NAMALWA (cell line): ENCODE measurements at places on chromosomes 1 and 21.

DNA sequence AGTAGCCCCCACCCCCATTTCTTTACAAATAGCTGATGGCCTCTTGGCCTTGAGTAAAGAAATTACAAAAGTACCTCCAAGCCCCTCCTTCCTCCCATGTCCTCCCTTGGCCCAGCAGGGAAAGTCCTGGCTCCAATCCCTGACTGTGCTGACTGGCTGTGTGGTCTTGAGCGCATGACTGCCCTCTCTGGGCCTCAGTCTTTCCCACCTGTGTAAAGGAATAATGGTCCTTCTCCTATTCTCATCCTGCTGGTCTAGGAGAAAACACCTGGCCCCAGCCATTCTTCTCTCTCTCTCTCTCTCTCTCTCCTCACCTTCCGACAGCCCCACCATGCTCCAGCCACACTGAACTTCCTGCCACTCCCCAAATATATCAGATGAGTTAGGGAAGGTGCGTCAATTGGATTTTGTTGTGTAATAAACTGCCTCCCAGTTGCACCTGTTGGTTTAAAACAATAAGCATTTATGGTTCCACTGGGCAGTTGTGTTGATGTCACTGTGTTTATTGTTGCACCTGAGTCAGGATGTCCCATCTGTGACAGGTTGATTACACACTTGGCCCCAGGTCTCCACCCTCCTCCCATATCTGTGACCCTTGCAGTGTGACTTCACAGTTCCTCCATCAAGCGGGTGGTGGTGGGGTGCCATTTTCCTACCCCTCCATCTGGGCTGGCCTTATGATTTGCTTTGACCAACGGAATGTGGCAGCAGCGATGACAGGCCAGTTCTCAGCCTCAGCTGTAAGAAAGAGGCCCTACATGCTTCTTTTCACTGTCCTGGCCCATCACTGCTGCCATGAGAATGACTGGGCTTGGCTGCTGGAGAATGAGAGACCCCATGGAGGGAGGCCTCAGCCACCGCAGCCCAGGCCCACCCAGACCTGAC, 22.3 kb upstream of the LRP8 start:
- DNase-seq, result no peak

- DNase-seq, result no peak
Measured at GRCh38 chr1:18007391-18008041, 100.1 kb upstream of the IGSF21 start.

GRCh38 chr1:180000575-180000974, 46.0 kb downstream of the CEP350 start:
- no peak for DNase-seq

- no peak for DNase-seq
Measured at GRCh38 chr1:28501925-28502324, 3.9 kb upstream of the RCC1 start.

DNA sequence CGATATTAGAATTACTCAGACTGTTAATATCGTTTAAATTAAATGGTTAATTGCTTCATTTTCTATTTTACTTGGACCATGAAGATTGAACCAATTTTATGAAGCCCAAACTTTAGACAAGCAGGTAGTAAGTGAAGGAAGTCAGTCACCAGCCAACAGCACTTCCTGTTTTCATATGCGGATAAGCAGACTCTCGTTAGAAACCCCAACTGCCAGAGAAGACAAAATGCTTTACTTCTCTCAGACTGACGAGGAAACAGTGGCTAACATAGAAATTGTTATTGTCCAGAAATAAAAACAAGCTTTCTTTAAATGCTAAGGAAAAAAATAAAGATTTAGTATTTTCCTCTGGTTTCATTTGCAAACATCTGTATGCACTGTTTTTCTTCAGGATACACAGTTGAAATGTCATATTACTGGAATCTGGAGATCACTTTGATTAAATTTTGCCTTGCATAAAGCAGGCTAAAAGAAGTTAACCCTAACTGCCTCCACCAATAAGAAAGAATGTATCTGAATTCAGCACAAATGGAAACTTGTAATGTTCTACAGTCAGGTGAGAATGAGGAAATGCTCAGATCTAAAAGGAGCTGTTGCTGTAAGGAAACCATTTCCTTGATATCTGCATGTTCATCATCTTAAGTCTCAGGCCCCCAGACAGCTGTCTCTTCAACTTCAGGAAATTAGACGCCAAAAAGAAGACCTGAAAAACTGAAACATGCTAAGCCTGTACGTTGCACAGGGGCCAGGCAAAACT, 129.8 kb upstream of the SAMSN1 start:
- DNase-seq, result peak; percentile 81

DNA sequence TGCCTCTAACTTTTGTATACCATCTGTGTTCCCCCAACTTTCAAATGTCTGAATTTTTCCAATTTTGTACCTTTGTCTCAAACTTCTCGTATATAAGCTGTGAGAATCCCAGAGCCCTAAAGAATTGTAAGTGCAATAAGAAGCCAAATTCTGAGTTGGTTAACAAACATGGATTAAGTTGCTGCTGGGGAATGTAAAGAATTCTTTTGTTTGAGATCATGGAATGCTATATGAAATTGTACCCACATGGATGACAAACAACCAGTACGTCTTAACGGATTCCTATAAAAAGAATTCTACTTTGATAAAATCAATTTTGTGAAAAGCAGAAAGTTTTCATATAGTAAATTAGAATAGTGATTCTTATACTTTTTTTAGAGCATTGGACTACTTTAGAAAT, 72.4 kb upstream of the CYP2J2 start:
- no peak for DNase-seq

- no peak for DNase-seq
Measured at GRCh38 chr1:231013391-231014015, 26.6 kb downstream of the FAM89A start.

DNA sequence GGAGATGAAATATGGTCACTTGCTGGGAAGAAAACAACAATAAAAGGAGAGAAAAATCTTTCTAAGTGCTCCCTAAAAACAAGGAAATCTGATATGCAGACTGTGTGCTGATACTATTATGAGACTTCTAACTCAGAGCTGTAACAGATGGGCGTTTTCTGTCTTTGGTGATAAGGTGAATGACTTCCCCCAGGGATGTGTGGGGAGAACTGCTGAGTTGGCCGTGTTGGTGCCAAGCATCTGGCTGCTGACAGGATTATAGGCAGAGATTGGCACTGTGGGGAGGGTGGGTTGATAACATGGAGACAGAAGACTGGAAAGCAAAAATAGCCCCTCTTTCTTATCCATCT, 438.5 kb upstream of the PLXNA2 start:
- no peak for DNase-seq

GRCh38 chr1:76826072-76826845, 41.0 kb upstream of the ST6GALNAC5 start:
- no peak for DNase-seq

DNA sequence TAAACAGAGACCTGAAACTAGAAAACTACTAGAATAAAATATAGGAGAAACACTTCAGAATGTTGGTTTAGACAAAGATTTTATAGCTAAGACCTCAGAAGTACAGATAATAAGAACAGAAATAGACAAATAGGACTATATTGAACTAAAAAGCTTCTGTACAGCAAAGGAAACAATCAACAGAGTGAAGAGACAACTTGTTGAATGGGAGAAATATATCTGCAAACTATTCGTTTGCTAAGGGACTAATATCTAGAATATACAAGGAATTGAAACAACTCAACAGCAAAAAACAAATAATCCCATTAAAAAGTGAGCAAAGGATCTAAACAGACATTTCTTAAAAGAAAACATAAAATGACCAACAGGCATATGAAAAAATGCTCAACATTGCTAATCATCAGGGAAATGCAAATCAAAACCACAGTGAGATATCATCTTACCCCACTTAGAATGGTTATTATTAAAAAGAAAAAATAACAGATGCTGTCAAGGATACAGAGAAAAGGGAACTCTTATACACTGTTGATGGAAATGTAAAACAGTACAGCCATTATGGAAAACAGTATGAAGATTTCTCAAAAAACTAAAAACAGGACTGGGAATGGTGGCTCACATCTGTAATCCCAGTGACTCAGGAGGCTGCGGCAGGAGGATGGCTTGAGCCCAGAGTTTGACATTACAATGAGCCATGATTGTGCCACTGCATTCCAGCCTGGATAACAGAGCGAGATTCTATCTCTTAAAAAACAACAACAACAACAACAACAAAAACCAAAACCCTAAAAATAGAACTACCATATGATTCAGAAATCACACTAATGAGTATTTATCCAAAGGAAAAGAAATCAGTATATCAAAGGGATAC, 37.3 kb upstream of the ZSWIM5 start:
- DNase-seq, result no peak

DNA sequence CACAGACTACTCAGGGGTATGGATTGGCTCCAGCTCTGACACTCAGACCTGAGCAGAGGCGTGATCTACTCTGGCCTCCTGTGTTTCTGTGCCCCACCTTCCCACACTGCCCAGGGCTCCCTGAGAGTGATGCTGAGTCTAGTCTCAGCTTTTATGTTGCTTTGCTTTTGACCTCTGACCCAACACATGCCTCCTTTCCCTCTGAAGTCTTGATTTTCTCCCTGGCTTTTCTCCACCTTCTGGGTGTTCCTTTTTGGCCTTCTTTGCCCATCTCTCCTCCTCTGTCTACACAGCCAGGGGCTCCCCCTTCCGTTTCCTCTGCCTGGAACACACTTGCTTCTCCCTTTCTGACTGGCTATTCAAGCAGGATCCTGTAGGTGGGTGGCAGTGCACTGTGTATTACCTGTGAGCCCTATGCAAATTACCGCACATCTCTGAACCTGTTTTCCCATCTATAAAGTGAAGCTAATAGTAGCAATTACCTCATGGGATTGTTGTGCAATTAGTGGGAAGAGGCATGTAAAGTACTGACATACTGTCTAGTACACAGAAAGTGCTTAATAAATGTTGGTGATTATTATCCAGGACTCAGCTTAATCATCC, 13.7 kb upstream of the MEX3A start:
- no peak for DNase-seq

GRCh38 chr1:6776895-6777294, 8.4 kb upstream of the CAMTA1 start:
- peak; percentile 45 for DNase-seq

- peak; percentile 9 for DNase-seq
Measured at GRCh38 chr1:232597721-232598120, 32.2 kb downstream of the SIPA1L2 start.

- no peak for DNase-seq
Measured at GRCh38 chr1:15261155-15262002, 14.4 kb downstream of the FHAD1 start.

GRCh38 chr21:34080710-34081109, 7.3 kb downstream of the MRPS6 start:
- no peak for DNase-seq

GRCh38 chr21:46500224-46500861, 41.7 kb downstream of the DIP2A start:
- no peak for DNase-seq

DNA sequence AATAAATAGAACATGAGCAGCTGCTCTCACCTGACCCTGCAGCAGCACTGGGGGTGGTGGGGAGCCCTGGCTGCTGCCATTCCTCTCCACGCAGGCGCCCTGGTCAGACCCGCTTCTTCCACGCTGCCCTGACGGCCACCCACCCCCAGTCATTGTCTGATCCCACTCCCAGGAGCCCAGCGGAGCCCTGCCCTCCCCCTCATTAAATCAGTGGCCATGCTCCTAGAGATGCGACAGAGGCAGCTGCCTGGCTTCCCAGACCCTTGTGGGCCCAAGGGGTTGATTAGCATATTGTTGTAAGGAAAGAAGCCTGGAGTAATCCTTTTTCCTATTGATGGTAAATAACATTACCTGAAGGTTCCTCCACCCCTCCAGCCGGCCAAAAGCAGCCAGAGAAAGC, 301.5 kb downstream of the RRAGC start:
- DNase-seq, result no peak

GRCh38 chr1:56056438-56057287, 522.7 kb downstream of the PLPP3 start:
- no peak for DNase-seq

DNA sequence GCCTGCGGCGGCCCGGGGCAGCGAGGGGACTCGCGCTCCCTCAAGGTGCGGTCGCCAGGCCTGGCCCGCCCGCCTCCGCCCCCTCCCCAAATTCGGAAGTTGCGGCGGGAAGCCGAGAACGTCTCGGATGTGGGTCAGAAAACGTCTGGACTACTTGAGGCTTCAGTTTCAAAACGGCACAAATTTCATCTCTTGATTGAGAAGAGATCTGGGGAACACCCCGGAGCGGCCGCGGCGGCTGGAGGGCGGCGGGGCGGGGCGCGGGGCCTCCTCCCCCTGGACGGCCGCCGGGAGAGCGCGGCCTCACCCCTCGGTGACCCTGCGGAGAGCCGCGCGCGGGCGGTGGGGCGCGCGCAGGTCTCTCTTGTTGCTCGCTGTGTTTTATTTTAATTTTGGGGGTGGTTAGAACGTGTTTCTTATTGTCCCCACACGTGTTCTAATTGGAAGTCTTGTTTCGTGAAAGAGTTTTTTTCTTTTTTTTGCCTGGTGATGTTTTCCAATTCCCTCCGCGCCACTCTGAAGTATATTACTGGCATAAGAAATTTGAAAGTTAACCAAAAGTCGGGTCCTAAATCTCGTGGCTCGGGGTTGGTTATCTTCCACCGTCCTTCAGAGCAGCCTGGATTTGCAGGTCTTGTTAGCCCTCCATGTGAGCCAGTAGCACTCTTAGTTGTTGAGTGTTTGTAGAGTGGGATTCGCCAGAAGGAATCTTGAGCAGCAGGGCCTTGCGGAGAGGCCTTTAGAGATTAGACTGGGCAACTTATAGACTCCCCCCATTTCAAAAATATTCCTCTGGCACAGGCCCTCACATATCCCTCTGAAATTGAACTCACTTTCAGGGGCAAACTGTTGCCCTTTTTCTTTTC, 749 bp downstream of the PCBP3 start:
- no peak for DNase-seq

DNA sequence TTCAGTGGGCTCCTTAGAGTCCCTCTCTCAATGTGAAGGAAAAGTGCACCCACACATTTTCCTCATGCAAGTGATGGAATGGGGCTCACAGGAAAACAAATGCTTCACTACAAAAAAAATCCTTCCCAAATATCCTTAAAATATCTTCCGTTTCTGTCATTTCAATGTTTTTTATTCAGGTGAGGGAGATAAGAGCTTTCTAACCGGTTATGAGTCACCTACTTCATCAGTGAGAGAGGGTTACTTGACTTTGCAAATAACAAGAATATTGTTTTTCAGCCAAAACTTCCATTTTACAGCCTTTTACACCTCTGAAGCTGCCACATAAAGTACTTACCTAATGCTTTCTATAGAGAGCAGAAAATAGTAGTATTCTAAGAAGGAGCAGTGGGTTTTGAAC, 98.3 kb upstream of the CD55 start:
- no peak for DNase-seq
